Midbrain (tissue), 1 donor: ENCODE measurements at places on chromosomes 1 and 21.

- DNase-seq = peak; percentile 17
Observed at GRCh38 chr1:72557446-72558049, 275.2 kb upstream of the NEGR1 start.

DNA sequence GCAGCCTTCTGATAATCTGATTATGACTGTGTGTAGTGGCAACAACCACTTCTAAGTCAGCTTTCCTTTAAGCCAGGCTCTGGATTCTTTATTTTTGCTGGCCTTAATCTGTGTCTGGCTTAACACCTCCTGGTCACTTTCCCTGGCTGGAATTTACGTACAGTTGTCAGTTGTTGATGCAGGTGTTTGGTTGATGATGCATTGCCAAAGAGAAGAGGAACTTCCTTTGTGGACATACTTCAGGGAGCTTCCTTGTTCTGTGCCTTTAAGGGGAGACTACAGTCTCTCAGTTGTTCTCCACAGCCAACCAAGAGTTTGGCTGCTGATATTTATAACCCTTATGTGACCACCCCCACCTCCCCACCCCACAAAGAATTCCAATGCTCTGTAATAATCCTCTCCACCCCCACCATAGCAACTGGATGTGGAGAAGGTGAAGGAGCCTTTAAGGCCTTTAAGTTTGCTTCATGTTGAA is 96.0 kb upstream of the BMP8A start:
- DNase-seq = no peak

- no peak for DNase-seq
Observed at GRCh38 chr1:8878448-8878697, at the start of gene ENO1. ENO1 (minus strand) TSS chr1:8878686; CDS start chr1:8874908, 3,778 bp downstream.

DNA sequence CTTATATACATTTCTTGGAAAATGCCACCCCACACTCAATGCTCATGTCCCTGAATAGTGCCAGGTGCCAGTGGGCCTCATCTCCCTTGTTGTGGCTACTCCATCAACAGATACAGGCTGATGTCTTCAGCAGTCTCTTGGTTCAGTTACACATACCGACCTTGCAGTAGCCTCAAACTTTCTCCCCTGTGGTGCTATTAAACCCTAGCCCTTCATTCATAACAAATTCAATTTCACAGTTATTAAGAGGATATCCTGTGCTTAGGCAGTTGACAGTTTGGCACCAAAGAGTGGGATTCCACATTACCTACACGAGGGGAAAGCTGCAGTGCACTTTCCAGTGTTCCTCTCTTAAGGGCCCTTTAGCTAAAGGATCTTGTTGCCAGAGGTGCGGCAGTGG is 35.9 kb upstream of the CAMK1G start:
- DNase-seq = no peak

- no peak for DNase-seq
Observed at GRCh38 chr1:228863776-228864175, 128.5 kb downstream of the RHOU start.

DNA sequence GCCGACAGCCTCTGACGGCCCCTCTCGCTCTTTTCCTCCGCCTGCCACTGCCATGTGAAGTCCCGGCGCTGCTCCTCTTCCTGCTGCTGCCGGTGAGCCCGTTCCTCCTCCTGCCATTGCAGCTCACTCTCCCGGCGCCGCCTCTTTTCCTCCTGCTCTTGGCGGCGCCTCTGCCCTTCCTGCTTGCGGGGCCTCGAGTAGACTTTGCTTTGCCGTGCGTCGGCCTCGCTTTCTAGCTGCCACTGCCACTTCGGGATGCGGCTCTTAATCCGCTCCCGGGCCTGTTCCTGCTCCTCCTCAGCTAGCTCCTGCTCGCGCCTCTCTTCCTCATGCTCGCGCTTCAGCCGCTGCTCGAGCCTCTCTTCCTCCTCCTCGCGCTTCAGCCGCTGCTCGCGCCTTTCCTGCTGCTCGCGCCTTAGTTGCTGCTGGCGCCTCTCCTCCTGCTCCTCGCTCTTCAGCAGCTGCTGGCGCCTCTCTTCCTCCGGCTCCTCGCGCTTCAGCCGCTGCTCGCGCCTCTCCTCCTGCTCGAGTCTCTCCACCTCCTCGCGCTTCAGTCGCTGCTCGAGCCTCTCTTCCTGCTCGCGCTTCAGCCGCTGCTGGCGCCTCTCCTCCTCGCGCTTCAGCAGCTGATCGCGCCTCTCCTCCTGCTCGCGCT is 4.3 kb downstream of the TCHH start:
- no peak for DNase-seq

DNA sequence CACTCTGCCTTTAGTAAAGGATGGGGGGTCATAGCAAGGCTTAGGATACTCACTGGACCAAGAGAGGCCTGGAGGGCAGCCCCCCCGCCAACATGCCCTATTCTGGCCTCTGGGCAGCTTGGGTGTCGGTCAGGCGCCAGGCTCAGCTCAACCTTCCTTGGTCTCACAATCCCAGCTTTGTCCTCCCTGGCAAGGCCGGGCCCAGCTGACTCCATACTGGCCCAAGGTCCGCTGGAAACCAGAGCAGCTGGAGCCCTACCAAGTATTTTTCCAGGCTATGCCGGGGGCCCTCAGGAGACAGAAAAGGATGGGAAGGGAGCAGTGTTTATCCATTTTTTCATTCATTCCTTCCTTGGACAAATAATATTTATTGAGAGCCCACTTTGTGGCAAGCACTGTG is 6.2 kb downstream of the FBXO2 start:
- peak; percentile 93 for DNase-seq

- DNase-seq = no peak
Observed at GRCh38 chr1:6588893-6589520, 9.2 kb downstream of the ZBTB48 start.

DNA sequence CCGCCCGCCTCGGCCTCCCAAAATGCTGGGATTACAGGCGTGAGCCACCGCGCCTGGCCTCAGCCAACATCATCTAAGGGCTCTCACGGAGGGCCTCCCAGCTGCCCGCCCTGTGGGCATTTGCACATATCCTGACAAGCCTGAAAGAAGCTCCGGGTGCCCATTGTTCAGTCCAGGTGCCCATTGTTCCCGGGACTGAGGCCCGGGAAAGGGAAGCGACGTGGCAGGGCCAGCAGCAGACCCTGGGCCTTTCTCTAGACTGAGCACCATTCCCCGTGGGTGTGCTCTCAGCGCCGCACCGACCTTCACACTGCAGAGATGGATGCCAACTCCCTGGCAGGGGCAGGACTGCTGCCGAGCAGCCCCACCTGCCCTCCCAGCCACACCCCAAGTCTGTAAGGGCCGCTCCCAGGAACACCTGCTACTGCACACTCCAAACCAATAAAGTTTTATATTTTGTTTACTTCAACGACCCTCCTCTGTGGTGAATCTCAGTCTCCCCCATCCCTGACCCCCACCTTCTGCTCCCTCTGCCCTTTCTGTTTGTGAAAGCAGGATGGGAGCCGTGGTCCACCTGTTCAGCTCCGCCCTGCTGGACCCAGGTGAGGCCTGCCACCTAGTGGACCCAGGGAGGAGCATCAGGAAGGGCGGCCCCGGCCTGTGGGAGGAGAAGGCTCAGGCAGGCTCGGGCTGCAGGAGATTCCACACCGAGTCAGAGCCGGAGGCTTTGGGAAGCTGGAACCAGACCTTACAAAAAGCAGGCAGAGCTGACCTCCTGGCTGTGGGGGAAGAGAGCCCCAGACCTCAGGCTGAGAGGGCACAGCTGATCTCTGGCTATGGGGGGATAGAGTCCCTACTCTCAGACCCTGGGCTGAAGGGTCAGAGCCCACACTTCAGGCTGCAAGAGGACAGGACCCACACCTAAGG is 1.1 kb upstream of the TMEM82 start:
- DNase-seq = peak; percentile 43

GRCh38 chr1:31685795-31686194 is 18.0 kb downstream of the COL16A1 start:
- no peak for DNase-seq

- DNase-seq = no peak
Observed at GRCh38 chr1:178048426-178048825, 45.5 kb upstream of the RASAL2 start.

DNA sequence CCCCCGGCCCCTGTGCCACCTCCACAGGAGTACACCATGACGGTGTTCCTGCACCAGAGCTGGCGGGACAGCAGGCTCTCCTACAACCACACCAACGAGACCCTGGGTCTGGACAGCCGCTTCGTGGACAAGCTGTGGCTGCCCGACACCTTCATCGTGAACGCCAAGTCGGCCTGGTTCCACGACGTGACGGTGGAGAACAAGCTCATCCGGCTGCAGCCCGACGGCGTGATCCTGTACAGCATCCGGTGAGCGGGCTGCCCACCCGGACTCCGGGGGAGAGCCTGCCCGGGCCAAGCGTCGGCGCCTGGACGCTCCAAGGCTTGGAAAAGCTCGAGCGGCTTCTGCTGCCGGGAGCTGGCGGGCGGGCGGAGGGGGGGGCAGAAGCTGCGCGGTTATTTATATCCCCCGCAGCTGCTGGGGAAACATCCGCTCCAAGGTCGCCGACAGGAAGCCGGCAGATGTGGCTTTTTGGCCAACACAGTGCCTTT is 6.4 kb downstream of the GABRD start:
- DNase-seq = no peak

DNA sequence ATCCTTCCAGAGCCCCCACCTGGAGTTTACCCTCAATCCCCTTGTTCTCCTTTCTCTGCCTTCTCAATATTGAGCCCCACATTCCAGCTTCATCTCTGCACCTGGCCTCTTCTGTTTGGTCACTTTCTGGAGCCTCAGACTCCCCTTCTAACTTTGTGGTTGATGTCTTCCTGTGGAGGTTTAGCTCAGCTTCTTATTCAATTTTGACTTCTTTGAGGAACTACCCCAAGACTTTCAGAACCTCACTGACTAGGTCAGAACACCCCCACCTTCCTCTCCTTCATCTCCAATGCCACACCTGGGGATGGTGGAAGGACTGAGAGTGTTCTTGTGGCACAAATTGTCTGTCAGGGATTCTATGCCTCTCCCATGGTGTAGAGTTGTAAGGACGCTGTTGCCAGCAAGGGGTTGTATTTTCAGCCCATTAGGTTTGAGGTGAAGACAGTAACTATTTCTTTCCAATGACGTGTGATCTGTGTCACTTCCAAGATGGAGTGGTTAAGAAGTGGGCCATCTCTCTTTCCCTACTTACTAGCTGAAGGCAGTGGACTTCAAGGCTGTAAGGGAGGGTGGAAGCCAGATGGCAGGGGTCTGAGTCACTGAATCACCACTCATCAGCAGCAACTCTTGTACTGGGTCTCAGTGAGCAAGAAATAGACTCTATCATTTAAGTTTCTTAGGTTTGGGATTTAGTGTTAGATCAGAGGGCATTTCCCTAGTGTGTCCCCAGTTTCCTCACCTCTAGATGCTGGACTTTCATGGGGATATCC is 80.6 kb downstream of the PAPPA2 start:
- DNase-seq = no peak

- DNase-seq = no peak
Observed at GRCh38 chr21:38741950-38742256, 63.8 kb upstream of the ETS2 start.

DNA sequence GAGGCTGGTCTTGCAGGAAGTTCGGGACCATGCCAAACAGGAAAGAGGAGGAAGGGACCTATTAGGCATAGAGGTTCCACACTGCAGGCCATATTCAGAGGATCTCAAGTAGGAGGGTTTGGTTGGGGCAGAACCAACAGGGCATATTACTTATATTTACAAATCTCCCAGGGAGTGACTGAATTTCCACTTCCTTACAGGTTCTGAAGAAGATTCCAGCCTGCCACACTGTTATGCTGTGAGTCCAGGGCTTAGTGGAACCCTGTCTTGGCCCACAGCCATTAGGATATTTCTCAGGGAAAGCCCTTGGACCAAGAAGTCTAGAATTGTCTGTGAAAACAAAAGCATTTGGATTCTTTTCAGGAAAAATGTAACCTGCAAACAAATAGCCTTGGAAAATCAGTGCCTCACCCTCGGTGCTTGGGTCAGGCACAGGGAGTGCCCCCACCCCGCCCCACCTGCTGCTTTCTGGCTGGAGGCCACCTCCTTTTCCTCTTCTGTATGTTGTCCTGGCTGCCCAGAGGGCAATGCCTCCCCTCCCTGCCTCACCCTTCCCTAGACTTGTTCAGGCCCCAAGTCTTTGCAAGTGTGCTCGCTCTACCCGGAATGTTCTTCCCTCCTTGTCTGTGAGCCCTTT is 41.0 kb upstream of the JUN start:
- no peak for DNase-seq

- DNase-seq = peak; percentile 35
Observed at GRCh38 chr1:2611031-2611501, 21.8 kb downstream of the MMEL1 start.

GRCh38 chr1:50531027-50531426 is 107.8 kb upstream of the DMRTA2 start:
- no peak for DNase-seq

GRCh38 chr21:46431884-46432488 is 26.7 kb upstream of the DIP2A start:
- DNase-seq = peak; percentile 31

GRCh38 chr1:109661391-109661790 is 5.5 kb downstream of the GSTM4 start:
- DNase-seq = no peak

- DNase-seq = no peak
Observed at GRCh38 chr1:90074970-90075391, 80.1 kb downstream of the ZNF326 start.

GRCh38 chr21:44279354-44280260 is 6.1 kb upstream of the AIRE start:
- DNase-seq = no peak

DNA sequence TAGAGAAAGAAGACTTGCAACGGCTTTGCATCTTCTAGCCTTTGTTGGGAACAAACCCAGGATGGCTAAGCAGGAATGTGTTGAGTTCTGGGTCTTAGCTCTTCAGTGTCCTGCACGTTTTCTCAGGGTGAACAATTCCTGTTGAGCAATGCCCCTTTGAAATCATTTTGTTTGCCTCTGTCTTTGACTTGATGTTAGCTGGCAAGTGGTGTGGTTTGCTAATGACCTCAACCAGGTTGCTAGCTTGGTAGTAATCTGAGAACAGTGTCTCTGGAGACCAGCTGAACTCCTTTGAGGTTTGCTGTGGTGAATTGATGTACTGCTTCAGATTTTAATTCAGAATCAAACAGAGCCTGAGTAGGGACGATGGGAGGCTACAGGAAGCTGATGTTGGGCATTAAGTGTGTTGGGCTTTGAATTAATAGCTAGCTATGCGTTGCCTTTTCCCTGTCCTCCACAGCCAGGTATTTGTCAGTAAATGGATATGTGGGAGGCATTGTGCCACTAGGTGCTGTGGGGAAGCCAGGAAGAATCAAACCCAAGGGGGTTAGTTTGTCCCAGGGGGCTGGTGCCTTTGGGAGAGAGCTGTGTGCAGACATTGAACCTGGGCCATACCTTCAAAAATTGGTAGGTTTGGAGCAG is 23.3 kb upstream of the SRSF10 start:
- DNase-seq = no peak

DNA sequence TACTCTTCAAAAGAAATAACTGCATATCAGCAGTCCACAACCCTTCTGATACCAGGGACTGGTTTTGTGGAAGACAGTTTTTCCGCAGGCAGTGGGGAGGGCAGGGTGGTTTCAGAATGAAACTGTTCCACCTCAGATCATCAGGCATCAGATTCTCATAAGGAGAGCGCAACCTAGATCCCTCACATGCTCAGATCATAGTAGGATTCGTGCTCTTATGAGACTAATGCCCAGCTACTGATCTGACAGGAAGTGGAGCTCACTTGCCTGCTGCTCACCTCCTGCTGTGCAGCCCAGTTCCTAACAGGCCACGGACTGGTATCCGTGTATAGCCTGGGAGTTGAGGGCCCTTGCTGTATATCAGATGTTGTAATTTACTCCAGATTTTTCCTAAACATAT is 11.5 kb downstream of the RO60 start:
- no peak for DNase-seq

- no peak for DNase-seq
Observed at GRCh38 chr1:216054600-216054999, 368.6 kb downstream of the USH2A start.
